Chondrocyte (in vitro differentiated cells): ENCODE measurements at places on chromosomes 2 and 18. TPM values are rescaled to one million over a fixed set of nuclear protein-coding genes. Genes with fewer than 3 reads are reported as not detected.

LIPG gene
- 0.34 to 1.5 TPM (median 1.4 TPM) in 3 replicates for total RNA-seq

SCYGR8 gene
- total RNA-seq = not detected in 3 replicates

QPCT gene
- 0.67 to 1.2 TPM in 2 of 3 replicates, not detected in the other for total RNA-seq

RELCH gene
- 15.2 to 22.6 TPM (median 16.2 TPM) in 3 replicates for total RNA-seq

OTOS gene
- not detected in 3 replicates for total RNA-seq

KCNG2 gene
- total RNA-seq = not detected in 3 replicates

FAP gene
- total RNA-seq = 163 to 205 TPM (median 171 TPM) in 3 replicates

RMND5A gene
- 23.1 to 27.6 TPM (median 24.0 TPM) in 3 replicates for total RNA-seq

MOGAT1 gene
- not detected in 3 replicates for total RNA-seq

AAMP gene
- 39.6 to 42.6 TPM (median 42.4 TPM) in 3 replicates for total RNA-seq

TXNDC2 gene
- total RNA-seq = 0.17 to 0.41 TPM (median 0.28 TPM) in 3 replicates

CAPN13 gene
- not detected in 3 replicates for total RNA-seq

COLEC11 gene
- total RNA-seq = not detected in 3 replicates

STARD6 gene
- total RNA-seq = not detected in 3 replicates
